Muscle of back (tissue), 13 donors: ENCODE measurements at places on chromosomes 5 and 9. TPM values are rescaled to one million over a fixed set of nuclear protein-coding genes. Genes with fewer than 3 reads are reported as not detected.

- peak; percentile 55 for DNase-seq
Observed at GRCh38 chr5:134100283-134101091, 14.0 kb upstream of the TCF7 start.

DNA sequence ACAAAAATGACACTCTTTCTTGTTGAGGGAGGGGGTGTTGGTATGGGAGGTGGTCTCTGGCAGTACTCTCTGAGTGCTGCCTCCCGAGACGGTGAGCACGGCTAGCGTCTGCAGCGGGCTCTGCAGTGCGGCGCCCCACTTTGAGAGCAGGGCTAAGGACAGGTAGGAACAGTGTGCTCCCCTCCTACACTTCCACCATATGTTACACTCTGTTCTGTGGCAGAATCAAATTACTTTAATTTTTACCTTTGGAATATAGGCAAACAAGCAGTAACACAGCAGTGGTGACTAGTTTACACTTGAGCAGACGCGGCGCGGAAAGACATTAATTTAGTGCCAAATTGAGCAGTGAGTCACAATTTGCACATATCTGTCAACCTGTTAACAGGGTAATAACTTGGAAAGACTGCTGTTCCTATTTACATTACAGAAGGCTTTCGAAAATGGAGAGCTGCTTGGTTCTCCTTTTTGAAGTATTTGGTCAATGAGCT, 136.3 kb downstream of the MED27 start:
- DNase-seq: no peak

Gene GDNF
- polyA plus RNA-seq: 6.5 TPM

GRCh38 chr5:151587796-151588555, 3.2 kb downstream of the FAT2 start:
- no peak for DNase-seq

Gene INSYN2B
- polyA plus RNA-seq: 0.05 TPM

Gene PLAC8L1
- polyA plus RNA-seq: 0.68 TPM
